ENCODE measurements at places on chromosomes 7 and 10. TPM values are rescaled to one million over a fixed set of nuclear protein-coding genes. Genes with fewer than 3 reads are reported as not detected.

DNA sequence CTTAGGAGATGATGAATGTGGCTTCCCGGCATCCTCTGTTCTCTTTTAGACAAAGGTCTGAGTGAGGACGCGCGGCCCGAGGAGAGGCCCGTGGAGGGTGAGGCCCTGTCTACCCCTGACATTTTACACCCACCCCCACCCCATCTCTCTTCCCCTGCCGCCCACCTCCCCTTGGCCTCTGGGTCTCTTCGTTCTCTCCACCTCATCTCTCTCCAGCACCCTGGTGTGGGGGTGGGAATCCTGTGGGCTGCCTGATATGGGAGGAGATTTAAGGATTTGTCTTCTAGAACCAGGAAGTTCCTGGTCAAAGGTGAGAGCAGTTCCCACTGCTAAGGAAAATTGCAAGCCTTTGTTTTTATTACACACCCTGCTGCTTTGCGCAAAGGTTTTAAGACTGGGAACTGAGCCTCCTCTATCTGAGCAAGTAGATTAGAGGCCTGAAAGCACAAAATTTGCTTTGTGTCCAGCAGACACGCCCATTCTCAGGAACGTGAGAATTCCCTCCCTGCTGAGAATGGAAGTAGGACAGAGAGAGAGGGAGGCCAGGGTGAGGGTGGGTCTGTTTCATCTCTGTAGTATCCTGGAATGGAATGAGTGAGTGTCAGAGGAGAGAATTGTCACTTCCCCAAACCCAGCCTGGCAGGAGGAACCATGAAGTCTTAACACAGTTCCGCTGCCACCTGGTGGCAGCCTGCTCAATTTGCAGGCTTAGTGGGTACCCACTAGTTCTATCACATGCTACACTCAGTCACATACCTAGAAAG is 91.2 kb downstream of the GTF2IRD1 start:
- no peak for DNase-seq

DNA sequence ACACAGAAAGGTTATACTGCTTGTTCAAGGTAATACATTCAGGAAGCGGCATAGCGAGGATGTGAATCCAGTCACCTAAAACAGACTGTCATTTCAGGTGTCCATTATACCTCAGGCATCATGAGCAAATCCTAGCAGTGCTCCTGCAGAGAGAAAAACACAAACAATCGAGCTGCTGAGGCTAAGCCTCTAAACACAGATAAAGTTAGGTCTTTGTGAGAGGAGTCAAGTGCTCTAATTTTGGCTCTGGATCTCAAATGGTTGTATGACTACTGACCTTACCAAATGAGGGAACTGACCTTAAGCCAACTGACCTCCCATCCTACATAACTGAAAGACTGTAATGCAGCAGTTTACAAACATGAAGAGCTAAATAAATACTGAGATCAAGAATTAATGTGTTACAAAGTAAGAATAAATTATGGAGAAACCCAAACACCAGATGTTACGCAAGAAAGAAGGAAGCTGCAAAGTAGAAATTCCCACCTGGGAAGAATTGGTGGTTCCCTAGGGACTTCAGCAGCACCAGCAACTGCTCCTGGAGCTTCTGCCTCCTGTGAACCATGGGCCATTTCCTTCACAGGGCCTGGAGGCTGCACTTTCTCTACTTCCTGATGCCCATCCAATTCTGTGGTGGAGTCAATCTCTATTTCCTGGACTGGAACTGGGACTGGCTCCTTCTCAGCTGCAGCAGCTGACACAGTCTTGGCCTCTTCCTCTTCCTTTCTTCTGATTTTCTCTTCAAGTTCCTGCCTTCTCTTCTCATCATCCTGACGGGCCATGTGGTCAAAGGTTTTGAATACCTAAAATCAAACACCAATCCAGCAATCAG is 5.8 kb downstream of the NUDCD3 start:
- no peak for DNase-seq

- DNase-seq = no peak
Observed at GRCh38 chr10:91287276-91287675, 66.8 kb downstream of the PCGF5 start.

DNA sequence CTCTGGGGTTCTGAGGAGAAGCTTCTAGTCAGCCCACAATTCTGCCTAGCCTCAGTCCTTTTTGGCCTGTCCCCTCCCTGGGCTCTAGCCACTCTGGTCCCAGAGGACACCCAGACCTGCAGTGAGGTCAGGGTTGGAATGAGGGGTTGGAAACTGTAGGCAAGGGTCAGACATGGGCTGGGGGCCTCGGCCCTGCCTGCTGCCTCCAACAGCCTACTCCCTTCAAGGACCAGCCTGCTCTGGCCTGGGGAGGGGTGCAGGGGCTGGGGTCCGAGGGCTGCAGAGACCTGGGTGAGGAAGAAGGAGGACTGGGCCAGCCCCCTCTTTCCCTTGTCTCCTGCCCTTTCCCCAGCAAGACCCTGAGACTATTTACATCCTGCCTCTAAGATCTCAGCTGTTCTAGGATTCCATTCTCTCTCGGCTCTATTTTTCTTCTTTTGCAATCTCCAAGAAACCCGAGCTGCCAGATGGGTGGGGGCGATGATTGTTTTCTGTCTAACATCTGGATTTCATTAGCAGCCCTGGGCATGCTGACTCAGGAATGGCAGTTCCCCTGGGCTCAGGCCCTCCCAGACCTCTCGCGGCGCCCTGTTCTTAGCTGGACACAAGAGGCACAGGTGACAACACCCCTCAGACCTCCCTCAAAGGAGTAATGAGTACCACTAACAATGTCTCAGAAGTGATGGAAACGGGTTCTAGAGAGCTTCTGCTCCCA is 23.1 kb downstream of the ZCCHC24 start:
- DNase-seq = peak; percentile 23

DNA sequence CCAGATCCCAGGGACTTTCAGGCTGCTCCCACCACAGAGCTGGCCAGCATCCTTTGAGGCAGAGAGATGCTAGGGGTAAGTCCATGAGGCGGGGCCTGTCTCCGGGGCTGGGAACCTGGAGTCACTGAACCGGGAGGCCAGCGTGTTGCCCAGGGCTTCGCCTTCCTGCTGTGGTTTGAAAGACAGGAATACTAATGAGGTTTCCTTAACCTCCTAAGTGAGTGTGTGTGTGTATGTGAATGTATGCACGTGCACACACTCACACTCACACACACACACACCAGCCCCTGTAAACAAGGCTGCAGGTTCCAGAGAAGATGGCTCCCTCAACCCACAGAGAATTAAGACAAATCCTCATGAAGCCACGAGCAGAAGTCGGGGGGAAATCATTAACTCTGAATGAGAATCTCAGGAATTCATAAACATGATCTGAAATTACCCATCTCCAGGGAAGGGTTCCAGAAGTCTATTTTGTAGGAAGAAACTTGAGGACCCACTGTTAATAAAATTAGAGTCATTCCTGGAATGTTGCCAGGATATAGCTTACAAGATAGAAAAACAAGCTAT is 20.3 kb upstream of the PFKP start:
- DNase-seq = no peak

The ANKRD2 gene
- not detected for polyA plus RNA-seq

The DNAH11 gene
- not detected for polyA plus RNA-seq

GRCh38 chr7:97351488-97351887 is 234.0 kb downstream of the SDHAF3 start:
- DNase-seq = no peak

DNA sequence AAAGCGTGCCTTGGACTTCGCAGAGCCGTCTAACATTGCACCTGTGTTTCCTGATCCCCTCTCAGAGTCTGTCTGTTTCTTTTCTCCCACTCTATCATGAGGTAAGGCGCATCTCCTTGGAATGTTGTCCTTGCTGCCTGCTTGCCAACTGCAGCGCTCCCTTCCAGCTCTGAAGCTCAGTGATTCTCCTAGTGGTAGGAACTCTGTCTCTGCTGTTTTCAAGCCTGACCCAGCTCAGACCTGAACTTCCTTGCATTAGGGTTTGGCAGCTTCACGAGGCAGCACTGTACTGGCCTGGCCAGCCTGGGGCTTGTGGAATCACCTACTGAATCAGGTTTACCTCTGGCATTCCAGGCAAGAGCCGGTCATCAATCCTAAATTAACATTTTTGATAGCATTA is 123.9 kb downstream of the CREB5 start:
- DNase-seq = no peak

GRCh38 chr7:146355216-146355615 is 238.6 kb downstream of the CNTNAP2 start:
- DNase-seq = no peak

The GCK gene
- polyA plus RNA-seq = 0.46 TPM

The SKIDA1 gene
- polyA plus RNA-seq = 0.20 TPM

GRCh38 chr7:150358433-150358832 is 10.2 kb upstream of the REPIN1 start:
- no peak for DNase-seq

All from CD8-positive, alpha-beta memory T cell (primary cell).